Motor neuron (in vitro differentiated cells): ENCODE measurements at places on chromosomes 16 and 17. TPM values are rescaled to one million over a fixed set of nuclear protein-coding genes. Genes with fewer than 3 reads are reported as not detected.
A peak's percentile ranks its signal among the peaks of the same experiment; 100 is the strongest.

DNA sequence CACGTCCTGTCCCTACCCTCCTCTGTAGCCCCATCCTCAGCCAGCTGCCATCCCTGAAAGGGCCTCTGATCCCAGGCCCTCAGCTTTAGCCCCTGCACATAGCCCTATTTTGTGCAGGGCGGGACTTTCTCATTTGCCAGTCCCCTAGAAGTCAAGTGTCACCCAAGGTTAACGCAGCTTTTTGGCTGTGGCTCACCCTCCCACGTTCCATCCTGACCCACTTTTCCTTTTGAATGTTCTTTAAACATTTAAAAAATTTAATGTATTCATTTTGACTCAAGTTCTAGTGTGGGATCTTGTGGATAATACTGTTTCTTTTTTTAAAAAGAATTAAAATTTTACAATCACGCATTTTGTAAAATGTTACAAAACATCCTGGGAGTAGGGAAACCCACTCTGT lies 62.2 kb upstream of the LGALS9 start:
- ATAC-seq: no peak

GRCh38 chr16:10009684-10010083 lies 172.5 kb downstream of the GRIN2A start:
- peak; percentile 54 for ATAC-seq

DNA sequence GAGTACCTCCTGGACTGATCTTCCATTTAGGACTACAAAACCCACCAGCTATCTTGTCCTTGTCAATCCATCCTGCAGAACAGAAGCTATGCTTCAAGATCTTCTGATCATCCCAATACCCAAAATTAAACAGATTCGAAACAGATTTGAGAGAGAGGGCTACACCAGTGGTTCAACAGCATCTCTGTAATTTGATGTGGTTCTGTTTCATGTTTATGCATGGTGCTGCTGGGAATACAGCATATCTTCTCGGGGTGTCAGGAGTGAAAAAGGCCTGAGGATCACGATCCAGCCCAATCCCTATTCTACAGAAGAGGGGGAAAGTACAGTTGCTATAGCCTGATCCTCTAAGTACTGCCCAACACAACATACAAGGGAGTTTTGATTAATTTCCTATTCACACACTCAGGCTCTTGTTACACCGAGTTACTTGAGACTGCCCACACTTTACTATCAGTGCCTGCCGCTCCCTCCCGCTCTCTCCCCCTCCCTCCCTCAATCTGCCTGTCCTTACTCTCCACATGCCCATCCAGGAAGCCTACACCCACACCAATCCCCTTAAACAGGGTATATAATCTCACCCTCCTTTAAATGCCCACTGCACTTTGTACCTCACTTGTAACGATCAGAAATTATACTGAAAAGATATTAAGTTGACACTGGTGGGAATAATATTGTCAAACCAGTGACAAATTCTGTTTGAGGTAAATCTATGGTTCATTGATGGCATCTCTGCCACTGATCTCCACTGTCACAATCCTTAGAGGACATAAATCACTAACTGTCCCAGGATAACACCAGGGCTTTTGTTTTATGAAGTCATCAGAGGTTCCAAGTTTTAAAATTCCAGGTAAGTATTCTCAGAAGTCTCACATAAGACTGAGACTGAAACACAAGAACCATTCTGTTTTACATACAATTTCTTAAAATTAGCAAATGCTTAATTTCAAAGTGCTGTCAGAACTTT lies 89.3 kb upstream of the PLEKHM1 start:
- no peak for ATAC-seq

- ATAC-seq: no peak
These were observed 1308.0 kb downstream of the CDH11 start for GRCh38 chr16:63813862-63814261.

PRR35 gene
- not detected in 2 replicates for total RNA-seq
